ENCODE measurements at places on chromosomes 7 and 10. TPM values are rescaled to one million over a fixed set of nuclear protein-coding genes. Genes with fewer than 3 reads are reported as not detected.

DNA sequence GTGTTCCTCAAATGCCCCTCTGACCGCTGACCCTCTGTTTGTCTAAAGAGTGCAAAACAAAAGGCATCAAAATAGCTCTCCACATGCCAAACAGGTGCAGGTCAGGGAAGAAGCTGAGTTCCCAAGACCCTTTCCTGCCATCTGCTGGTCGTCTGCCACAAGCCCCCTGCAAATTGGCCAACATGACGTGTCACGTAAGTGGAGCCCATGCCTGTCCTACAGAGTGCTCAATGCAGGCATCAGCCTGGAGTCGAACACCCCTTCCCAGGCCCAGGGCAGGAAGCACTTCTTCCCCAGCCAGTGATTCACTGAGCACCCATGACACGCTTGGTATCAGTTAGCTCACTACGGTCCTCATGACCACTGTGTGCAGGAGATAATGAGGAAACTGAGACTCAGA lies 14.1 kb downstream of the TMEM72 start:
- DNase-seq = no peak

- DNase-seq = no peak
Observed at GRCh38 chr7:116653204-116653603, 18.8 kb upstream of the MET start.

DNA sequence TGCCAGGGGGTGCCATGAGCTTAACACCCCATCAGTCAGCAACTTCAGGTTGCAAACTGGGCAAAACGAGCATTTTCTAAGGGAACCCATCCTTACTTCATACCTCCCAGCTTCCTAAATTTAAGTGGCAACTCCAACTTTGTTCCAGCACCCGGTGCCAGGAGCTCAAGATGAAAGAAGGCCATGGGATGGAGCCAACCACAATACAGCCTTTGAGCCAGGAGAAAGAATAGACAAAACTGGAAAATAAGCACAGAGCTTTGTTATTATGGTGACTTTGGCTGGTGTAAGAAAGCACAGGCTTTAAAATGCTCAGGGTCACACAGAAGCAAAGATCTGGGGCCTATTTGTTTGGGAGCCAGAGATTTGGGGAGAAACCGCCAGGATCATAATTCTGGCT lies 388.7 kb upstream of the MGMT start:
- DNase-seq = peak; percentile 56

DNA sequence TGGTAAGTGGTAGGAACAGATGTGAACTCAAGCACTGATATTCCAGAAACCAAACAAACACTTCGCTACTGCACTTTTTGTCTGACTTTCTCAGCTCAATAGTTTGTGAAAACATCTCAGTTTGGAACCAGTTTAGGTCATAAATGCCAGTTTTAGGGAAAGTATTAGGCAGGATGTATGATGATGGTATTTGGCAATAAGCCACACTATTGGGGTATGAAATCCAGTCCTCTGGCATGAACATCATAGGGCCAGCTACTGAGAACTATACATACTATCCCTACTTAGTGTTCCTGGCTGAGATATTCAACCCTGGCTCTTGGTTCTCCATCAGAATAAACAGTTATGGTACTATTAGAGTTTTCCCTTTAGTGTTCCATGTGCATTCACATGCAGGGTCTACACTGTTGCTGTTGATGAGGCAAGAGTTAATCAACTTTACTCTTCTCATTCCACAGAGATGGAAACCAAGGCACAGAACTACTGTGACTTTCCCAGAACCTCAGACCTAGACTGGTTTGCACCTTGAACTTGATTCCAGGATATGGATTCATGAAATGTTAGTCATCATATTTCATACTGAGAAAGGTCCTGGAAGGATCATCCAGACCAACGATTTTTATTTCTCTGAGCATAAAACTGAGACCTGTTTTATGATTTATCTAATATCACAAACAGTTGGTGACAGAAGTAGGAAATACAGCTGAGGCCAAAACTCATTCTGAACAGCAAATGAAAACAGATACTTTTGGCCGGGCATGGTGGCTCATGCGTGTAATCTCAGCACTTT lies 20.0 kb upstream of the IFIT2 start:
- DNase-seq = no peak

MALRD1 gene
- total RNA-seq = 2.0 TPM

PRLHR gene
- not detected for total RNA-seq

SEMA4G gene
- total RNA-seq = 3.8 TPM
